ENCODE measurements at places on chromosomes 2 and 18.

DNA sequence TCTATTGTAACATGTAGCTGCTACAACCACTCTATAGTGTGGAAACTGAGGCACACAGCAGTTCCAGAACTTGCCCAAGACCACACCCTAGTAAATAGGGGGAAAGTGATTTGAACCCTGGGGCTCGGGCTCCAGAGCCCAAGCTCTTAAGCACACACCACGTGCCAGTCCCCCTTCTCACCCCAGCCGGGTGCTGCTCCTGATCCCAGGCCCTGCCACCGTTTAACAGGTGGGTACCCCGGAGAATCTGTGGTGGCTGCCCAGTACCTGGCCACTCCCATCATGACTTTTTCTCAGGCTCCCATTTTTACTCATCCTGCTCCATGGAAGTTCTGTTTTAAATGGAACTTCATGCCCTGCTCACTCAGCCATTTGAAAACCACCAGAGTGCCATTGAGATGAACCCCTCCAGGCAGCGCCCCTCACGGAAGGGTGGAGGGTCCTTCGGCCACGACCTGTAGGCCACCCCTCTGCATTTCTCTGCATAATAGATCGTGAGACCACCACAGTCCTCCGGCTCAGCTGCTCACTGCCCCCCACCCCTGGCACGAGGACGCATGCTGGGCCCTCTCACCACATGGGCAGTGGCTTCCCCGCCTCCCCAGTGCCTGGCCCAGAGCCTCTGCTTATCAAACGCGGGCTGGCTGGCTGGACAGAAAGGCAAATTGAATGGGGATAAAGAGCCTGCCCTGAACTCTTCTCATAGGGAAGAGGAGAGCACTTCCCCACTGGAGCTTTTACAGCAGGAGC is 42.1 kb downstream of the TMEM37 start:
- DNase-seq, result no peak

DNA sequence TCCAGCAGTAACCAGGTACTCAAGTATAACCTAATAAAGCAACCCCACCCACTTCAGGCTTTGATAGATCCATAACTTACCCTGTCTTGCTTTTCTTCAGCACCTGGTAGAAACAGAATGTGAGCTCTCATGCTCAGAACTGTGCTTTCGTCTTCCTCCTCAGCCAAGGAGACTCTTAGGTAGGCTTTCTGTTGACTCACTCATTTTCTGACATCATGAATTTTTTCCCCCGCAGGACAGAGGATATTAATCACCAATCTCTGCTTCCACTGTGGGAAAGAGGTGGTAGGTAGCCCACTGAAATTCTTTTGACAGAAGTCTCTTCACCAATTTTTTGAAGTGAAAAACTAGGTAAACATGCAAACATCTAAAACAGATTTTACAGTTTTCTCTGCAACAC is 241.2 kb upstream of the KCNJ3 start:
- DNase-seq, result no peak

DNA sequence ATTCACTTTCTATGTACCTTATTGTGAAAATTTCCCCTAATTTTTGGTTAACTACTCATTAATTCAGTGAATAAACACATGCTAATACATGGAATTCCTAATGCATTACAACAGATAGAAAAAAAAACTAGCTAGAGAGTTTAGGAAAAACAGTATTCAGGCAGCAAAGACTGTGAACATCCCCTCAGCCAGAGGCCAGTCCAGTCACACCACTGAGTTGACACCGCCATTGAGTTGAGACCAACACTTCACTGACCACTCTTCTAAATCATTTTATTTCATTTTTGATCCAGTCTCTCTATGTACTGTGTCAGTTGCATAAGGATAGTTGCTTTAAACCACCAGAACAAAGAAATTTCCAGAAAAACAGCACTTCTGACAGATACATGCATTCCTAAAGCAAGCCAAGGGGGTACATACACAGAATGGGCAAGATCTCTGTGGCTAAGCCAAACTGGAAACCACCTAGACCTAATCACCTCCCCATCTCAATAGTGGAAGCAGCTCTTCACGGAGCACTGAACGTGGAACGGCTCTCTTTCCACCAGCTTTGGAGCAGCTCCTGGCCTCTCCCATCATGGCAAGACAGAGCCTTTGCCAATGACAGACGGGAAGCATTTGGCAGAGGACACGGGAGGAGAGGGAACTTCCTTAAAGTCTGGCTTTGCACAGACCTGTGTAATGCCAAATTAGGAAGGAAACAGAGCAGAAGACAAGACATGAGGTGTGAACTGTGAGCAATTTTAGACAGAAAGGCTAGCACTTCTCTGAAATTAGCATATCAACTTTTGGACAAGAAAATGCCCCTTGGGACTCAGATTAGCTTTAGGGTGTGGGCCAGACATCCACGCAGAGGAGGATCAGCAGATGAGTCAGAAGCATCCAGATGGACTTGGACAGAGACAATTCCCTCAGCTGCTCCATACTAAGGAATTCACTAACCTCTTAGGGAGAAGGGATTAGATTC is 36.4 kb downstream of the CACNB4 start:
- peak; percentile 55 for DNase-seq

DNA sequence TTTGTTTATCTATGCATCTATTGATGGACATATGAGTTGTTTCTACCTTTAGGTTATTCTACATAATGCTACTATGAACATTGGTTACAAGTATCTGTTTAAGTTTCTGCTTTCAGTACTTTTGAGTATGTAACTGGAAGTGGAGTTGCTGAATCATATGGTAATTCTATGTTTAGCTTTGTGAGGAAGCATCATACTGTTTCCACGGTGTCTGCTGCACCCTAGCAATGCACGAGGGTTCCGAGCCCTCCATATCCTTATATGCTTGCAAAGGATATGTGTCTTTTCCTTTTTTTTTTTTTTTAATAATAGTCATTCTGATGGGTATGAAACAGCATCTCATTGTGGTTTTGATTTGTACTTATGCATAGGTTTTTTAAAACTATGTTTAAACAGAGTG is 83.7 kb downstream of the FMNL2 start:
- no peak for DNase-seq

DNA sequence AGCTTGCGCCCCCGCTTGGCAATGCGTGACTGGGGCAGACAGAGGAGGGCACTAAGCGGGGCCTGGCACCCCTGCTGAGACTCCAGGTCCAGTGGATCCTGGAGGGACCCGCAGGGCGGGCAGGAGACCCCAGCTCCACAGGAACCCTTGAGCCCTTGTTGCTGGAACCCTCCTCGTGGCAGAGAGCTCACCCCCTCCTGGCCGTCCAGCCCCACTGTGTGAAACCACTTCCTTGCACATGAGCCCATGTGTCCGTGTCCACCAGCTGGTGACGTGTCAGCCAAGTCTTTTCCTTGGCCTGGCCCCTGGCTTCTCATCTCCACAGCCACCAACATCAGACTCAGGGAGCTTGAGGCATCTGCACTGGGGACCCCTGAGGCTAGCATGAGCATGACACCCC is 38.0 kb downstream of the BIN1 start:
- no peak for DNase-seq
